ENCODE measurements at places on chromosomes 3 and 15.

DNA sequence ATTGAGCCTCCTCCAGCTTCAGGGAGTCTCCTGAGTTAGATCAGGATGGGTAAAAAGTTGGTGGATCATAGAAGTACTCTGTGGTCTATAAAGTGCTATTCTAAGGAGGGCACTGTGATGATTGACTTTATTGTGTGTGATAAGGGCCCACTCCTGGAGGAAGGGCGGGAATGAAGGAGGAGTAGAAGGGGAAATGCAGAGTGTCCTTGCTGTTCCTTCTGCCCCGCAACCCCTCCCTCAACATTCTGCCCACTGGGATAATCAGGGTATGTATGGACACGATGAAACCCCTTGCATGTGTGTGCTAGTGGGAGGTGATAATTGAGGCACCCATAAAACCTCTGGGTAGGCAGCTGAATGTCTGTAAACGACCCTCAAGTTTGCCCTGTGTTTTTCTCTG lies 66.2 kb downstream of the CLDN11 start:
- no peak for DNase-seq

GRCh38 chr15:97561529-97561928 lies 399.0 kb upstream of the ARRDC4 start:
- no peak for DNase-seq

DNA sequence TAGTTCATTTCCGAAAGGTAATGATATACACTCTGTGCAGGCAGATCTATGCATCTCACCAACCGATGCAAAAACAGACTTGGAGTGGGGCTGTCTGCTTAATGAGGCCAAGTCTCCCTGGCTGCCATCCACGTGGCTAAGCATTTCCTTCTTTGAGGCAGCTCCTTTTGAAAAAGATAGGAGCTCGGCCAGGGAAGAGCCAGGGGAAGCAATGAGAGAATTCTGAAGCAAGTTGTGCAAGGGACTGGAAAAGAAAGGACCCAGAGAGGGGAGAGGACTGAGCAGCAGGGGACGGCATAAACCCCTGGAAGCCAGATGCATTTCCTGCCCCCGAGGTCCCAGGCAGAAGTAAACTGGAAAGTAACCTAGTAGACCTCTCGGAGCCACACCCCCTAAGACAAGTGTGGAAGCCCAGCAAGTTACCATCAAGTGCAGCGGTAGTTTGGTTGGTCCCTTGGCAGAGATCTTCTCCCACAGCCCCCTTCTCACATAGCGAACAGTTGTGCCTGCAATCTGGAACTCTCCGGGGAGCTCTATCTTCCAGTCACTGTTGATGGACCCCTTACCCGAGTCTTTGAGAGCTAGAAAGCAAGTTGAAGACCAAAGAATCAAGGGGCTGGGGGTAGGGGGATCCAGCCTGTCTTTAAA lies 288.2 kb downstream of the ADAMTS17 start:
- no peak for DNase-seq

DNA sequence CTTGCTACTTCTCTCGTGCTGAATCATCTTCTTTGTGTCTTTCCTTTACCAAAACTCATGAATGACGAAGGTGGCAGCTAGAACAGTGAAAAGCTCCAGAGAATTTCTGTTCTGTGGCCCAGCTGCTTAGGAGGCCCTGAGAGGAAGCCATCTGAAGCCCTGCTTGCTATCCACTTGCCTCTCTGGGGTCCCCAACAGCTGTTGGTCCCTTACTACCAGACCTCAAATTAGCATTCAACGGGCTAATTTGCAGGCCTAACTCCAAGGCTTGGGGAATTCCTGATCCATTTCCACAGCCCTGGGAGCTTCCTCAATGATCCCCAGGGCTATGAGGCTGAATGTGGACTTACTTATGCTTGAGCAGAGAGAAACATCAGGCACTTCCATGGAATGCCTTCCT lies 37.5 kb upstream of the FSTL1 start:
- no peak for DNase-seq

- no peak for DNase-seq
These were observed 17.0 kb upstream of the ARID3B start for GRCh38 chr15:74523982-74524381.

GRCh38 chr15:50275908-50276307 lies 10.4 kb upstream of the HDC start:
- DNase-seq: no peak

DNA sequence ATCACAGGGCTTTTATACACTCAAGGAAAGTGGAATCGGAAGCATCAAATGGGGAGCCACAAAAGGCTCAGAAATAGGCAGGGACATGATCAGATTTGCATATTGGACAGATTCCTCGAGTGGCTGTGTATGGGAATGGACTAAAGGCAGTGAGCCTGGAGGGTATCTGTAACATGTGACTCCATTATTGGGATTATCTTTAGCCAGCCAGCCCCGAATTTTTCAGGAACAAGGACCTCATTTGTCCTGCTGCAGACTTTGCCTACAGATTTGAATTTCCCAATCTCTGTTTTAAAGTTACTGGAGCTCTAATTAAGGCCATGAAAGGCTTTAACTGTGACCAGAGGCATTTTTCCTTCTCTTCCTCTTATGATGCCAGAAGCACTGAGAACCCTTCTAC lies 26.9 kb upstream of the EPHB1 start:
- no peak for DNase-seq
